ENCODE measurements at places on chromosomes 12 and 14.

GRCh38 chr14:37179896-37180502, 7.6 kb upstream of the SLC25A21 start:
- no peaks in the 10 kb centered on the region for H3K36me3 ChIP-seq
- H3K4me3 ChIP-seq = no peak overlapping the region
- no peaks in the 10 kb centered on the region for H3K27me3 ChIP-seq
- DNase-seq = no peak
- H3K27ac ChIP-seq = no peak overlapping the region

- H3K4me3 ChIP-seq = no peak overlapping the region
- peak; percentile 82 for DNase-seq
- H3K36me3 ChIP-seq = no peaks in the 10 kb centered on the region
These were observed 55.5 kb downstream of the TTC7B start for GRCh38 chr14:90760591-90761316.

- no peaks in the 10 kb centered on the region for H3K27me3 ChIP-seq
- DNase-seq = peak; percentile 9
- H3K36me3 ChIP-seq = no peaks in the 10 kb centered on the region
- H3K4me3 ChIP-seq = no peak overlapping the region
These were observed 5.1 kb downstream of the ARF6 start for GRCh38 chr14:49897965-49898364.

GRCh38 chr14:68249661-68250451, 430.3 kb downstream of the RAD51B start:
- no peak overlapping the region for H3K27ac ChIP-seq
- H3K4me3 ChIP-seq = no peak overlapping the region
- H3K27me3 ChIP-seq = no peaks in the 10 kb centered on the region
- peaks cover 4% of the 10 kb centered on the region for H3K4me1 ChIP-seq

DNA sequence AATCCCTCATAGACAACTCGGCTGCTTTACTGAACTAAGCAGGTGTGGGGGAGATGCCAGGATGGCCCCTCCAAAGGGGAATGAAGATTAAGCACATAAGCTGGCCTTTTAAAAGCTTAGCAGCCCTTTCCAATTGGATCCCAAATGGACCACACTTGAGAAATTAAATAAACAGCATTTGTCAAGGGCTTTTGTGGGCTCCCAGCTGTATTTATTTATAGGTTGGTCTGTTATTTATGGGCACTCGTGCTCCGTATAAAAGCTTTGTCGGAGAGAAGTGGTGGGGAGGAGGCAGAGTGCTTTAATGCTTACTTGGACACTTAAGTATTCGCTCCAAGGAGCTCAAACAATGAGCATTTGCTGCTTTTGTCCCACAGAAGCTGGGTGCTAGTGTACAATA, 580.2 kb downstream of the MED13L start:
- H3K27ac ChIP-seq = no peak overlapping the region
- no peaks in the 10 kb centered on the region for H3K36me3 ChIP-seq
- no peaks in the 10 kb centered on the region for H3K27me3 ChIP-seq
- DNase-seq = no peak
- no peak overlapping the region for H3K4me3 ChIP-seq
